ENCODE measurements at places on chromosomes 7 and 10.

- H3K4me3 ChIP-seq: no peak overlapping the region
- H3K27ac ChIP-seq: no peak overlapping the region
- no peaks in the 10 kb centered on the region for H3K4me1 ChIP-seq
- no peaks in the 10 kb centered on the region for H3K36me3 ChIP-seq
These were observed 466.0 kb downstream of the KIF20B start for GRCh38 chr10:90167174-90168064.

GRCh38 chr10:21503542-21503941 is 21.9 kb downstream of the SKIDA1 start:
- H3K27ac ChIP-seq: no peak overlapping the region
- H3K4me3 ChIP-seq: no peak overlapping the region

DNA sequence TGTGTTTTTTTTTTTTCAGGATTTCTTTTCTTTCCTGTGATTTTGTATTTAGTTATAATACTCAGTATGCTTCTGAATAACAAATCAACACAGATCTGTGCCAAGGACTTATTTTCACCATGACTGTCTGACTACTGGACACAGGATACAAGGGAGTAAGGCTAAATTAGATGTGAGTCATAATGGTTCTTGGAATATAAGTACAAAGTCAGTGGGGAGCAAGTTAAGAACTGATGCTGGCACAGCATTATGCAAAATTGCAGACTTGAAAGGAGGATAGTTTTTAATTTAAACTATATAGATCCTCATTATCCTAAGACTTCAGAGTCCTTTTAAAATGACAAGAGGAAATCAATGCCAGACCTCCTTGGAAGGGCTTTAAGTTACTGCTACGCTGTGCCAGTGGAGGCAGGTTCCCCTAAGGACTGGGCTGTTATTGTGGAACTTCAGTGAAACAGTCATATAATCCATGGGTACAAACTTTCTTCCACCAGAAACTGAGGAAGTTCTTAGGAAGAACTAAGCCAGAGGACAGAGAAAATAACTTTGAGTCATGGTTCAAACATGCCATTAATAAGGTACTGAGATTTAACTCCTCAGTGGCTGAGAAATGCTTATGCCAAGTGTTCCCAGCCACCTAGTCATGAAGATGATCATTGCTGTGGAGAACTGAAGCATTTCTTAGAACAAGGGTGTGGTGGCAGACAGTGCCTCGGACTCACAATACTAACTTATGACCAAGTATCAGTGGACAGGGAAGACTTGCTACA is 531.2 kb downstream of the HTR7 start:
- H3K4me1 ChIP-seq: no peaks in the 10 kb centered on the region
- no peak overlapping the region for H3K27ac ChIP-seq
- no peaks in the 10 kb centered on the region for H3K27me3 ChIP-seq
- H3K4me3 ChIP-seq: no peak overlapping the region
- DNase-seq: no peak

DNA sequence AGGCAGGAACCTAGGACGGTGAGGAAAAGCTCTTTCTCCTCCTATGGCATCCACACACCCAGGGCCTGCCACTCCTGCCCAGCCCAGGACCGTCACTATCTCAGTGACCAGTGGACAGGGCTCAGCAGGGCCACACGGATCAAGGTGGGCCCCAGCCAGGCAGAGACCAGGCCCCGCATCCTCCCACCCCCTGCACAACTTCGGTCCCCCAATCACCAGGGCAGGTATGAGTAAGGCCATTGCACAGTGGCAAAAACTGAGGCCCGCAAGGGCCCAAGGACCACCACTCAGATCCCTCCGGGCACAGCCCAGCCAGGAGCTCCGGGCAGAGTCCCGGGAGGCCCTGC is 30.3 kb downstream of the OAT start:
- no peak overlapping the region for H3K27ac ChIP-seq
- no peak for DNase-seq
- H3K4me3 ChIP-seq: no peak overlapping the region
- no peaks in the 10 kb centered on the region for H3K4me1 ChIP-seq
- H3K36me3 ChIP-seq: no peaks in the 10 kb centered on the region

DNA sequence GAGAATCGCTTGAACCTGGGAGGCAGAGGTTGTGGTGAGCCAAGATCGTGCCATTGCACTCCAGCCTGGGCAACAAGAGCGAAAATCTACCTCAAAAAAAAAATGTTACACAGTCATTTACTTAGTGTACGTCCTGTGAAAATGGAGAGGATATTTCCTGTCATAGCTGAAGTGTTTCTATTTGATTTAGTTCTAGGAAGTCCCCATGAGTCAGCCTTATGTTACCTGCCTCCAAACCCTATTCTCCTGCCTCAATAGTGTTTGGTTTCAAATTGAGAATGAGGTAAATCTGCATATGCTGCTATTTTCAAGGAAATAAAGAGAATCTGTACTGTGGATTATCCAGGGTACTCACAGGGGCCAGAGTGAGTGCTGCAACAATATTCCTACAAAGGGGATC is 1284.5 kb upstream of the AUTS2 start:
- no peak overlapping the region for H3K27ac ChIP-seq
- DNase-seq: no peak
- H3K4me3 ChIP-seq: no peak overlapping the region
- H3K4me1 ChIP-seq: no peaks in the 10 kb centered on the region
- H3K36me3 ChIP-seq: peaks cover 1% of the 10 kb centered on the region

- no peaks in the 10 kb centered on the region for H3K27me3 ChIP-seq
- no peak for DNase-seq
- H3K27ac ChIP-seq: no peak overlapping the region
- no peaks in the 10 kb centered on the region for H3K4me1 ChIP-seq
These were observed 18.8 kb upstream of the PPP1R9A start for GRCh38 chr7:94888551-94888950.

- H3K27ac ChIP-seq: no peak overlapping the region
- no peaks in the 10 kb centered on the region for H3K36me3 ChIP-seq
- DNase-seq: no peak
- no peaks in the 10 kb centered on the region for H3K4me1 ChIP-seq
These were observed 249.1 kb upstream of the LYZL1 start for GRCh38 chr10:29039677-29040189.

DNA sequence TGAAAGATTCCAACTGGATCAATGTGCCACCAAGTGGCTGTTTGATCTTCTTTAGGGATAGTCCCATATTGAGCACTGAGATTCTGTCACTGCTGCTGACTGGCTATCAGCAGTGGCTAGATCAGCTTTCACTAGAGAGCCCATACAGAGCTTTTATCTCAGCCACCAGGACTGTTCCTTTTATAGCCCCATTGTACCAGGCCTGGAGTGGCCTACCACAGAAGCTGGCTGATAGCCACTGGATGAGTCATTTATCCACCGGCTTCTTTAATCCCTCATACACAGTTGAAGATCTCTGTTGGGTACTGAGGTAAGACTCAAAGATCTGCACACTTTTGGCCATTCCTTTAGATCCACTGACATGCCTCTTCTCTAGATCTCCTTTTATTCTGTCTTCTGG is 1101.1 kb downstream of the SORCS3 start:
- no peaks in the 10 kb centered on the region for H3K36me3 ChIP-seq
- H3K27me3 ChIP-seq: no peaks in the 10 kb centered on the region
- H3K4me1 ChIP-seq: no peaks in the 10 kb centered on the region
- H3K4me3 ChIP-seq: no peak overlapping the region
- no peak overlapping the region for H3K27ac ChIP-seq

Measured in activated T-helper 1 cell treated with anti-CD3 and anti-CD28 coated beads, Interleukin-12 subunit alpha, Interleukin-12 subunit beta, Interleukin-2, Interleukin-4 antibody, amounts not matched to agents 30 ng/mL and 10 ng/mL and 1 ng/mL, durations not matched to agents 14 hours and 24 hours and 36 hours (primary cell).